ENCODE measurements at places on chromosomes 16 and 17. TPM values are rescaled to one million over a fixed set of nuclear protein-coding genes. Genes with fewer than 3 reads are reported as not detected.

DNA sequence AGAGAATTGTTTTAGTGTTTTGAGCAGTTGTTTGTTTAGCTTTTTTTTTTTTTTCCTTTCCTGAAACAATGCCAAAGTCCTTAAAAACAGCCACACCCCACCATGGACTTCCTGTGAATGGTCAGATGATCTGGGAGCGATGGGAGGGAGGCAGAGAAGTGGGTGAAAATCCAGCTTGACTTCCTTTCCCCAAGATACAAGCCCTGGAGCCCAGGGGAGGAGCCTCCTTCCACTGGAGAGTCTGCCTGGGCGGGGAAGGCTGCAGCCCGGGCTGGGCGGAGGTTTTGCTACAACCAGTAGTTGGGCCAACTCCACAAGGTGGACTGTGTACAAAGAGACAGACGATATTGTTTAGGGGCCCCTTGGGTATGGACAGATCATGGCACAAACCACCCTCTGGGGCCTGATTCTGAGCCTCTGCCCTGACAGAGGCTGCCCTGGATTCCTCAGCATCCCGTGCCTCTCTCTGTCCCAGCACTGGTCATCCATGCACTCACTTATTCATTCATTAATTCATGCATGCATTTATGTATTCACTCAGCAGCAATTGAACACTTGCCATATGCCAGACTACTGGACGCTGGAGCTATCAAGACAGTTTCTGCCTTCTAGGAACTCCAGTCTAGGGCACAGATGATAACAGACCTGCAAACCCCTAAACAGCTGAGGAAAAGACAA, 29.8 kb downstream of the WSB1 start:
- DNase-seq = peak; percentile 27

HID1 gene
- under 0.01 TPM for total RNA-seq

DNA sequence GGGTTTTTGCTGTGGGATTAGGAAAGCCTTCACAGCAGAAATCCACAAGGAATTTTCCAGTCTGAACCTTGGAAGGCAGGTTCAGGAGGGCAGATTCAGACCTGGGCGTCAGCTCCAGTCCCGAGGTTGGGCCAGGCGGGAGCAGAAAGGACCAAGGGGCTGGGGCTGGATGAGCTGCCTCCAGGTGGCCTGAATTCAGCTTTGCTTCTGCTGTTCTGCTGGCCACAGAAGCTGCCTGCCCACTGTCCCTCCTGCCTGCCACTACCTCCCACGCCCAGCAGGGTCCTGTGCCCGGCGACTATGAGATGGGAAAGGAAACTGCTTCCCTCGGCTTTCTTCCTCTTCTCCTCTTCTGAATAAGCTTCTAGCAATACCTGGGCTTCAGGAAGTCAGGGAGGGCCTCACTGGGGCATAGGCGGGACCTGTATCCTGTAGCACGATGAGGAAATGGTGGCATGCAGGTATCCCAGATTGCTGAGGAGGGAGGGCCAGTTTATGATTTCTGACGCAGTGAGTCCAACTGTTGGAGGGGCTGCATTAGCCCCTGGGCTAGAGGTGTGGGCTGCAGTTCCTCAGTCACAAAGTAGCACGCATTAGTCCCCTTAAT, 18.4 kb downstream of the TBX4 start:
- no peak for DNase-seq

GRCh38 chr17:17190188-17190587, 15.9 kb downstream of the PLD6 start:
- no peak for DNase-seq

HOXB8 gene
- 0.51 TPM for total RNA-seq

- DNase-seq = no peak
Observed at GRCh38 chr17:76138896-76139752, 1.9 kb downstream of the FOXJ1 start.

DNA sequence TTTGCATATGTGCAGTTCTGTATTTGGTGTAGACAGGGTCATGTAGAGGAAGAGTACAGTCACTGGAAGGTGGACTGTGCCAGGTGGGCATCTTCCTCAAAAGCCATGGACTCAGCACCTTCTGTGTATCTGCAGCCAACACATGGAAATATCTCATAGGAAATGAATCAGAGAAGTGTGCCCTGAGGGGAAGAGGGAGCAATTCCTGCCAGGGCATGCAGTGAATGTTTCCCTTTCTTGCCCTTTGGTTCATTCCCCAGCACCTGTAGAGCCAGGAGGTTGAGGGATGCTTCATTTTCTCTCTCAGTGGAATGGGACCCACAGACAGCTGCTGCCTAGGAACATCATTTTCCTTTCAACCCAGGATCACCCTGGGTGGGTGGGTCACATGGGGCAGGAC, 146.1 kb upstream of the HSBP1 start:
- no peak for DNase-seq

GRCh38 chr16:83066011-83066410, 439.2 kb downstream of the CDH13 start:
- no peak for DNase-seq

DNA sequence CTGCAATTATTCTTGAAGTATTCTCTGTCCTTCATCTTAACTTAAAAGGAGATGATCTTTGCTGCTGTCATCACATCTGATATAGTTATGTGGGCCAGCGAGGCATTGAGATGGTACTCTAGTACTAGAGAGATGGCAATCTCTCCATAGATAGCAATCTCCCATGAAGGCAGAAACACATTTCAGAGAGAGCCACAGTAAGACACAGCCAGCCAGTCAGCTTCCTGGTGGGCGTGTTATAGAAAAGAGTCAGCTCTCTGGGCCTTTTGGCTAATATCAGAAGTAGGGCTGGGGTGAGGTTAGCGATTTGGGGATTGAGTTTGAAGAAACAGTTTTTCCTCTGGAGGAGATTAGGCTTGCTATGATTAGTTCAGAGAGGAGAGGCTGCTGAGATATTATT, 22.6 kb upstream of the EFCAB13 start:
- no peak for DNase-seq

INCA1 gene
- total RNA-seq = 0.33 TPM

DNA sequence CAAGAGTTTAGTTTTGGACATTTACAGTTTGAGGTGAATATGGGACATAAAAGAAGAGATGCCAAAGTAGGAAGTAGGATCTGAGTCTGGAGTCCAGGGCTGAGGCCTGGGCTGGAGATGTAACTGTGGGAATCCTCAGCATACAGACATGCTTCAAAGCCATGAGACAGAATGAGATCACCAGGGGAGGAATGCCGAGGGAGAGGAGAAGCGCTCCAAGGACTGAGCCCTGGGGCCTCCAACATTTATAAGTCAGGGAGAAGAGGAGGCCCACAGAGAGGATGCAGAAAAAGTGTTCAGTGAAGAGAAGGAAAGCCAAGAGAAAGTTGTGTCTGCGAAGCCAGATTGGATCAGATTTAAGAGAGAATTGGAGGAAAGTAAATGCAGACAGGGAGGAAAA, 277.5 kb upstream of the MYOCD start:
- peak; percentile 52 for DNase-seq

SMIM5 gene
- total RNA-seq = under 0.01 TPM

GRCh38 chr17:57747221-57748017, 2.3 kb upstream of the CCDC182 start:
- DNase-seq = peak; percentile 80

- no peak for DNase-seq
Observed at GRCh38 chr16:10776280-10776679, 32.6 kb downstream of the NUBP1 start.

SPATA22 gene
- total RNA-seq = 0.17 TPM

- DNase-seq = peak; percentile 96
Observed at GRCh38 chr16:626787-627453, 3.9 kb upstream of the WFIKKN1 start.

GRCh38 chr16:4840984-4841383, 6.1 kb downstream of the GLYR1 start:
- no peak for DNase-seq

DNA sequence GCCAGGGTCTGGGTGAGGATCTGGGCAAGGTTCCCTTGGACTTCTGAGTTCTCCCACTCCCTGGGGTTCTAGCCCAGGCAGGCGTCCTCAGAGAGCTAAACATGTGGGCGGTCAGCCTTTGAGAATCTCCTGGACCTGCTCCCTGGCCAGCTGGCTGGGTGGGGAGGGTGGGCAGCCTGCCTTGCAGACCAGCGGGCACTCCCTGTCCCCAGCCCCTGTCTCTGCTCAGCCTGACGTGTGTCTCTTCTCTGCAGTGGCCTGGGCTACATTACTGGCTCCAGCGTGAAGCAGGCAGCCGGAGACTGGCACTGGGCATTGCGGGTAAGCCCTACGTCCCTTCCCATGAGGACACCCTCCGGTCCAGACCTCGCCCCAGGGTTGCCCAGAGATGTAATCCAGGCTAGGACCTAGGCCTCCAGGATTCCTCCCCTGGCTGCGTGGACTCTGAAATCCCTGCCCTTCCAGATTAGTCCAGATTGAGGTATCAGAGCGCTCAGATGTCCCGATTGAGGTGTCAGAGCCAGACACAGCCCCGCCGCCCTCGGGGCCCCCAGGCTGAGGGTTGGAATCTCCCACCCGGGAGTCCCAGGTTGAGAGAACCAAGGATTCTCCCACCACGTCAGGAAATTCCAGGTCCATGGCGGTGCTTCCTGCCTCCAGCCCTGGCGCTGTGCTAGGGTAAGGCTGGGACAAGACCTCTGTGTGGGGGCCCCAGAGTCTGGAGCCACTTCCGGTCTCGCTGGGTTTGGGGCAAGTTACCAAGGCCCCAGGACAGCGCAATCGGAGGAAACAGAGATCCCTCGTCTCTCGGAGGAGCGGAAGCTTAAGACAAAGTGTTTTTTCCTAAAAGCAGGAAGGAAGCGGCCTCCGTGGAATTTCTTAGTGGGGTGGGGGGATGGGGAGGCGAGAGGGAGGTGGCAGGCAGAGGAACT, 24.1 kb downstream of the MYBBP1A start:
- no peak for DNase-seq

DNA sequence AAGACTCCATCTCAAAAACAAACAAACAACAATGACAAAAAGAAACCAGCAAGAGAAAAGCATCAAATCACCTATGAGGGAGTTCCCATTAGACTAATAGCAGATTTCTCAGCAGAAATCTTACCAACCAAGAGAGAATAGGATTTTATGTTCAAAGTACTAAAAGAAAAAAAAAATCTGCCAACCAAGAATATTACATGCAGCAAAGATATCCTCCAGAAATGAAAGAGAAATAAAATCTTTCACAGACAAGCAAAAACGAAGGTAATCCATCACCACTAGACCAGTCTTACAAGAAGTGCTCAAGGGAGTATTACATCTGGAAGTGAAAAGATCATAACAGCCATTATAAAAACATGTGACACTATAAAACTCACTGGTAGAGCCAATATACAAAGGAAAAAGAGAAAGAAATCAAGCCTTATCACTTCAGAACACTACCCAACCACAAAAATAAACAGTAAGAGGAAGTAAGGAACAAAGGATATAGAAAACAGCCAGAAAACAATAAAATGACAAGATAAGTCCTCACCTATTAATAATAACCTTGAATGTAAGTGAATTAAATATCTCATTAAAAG, 66.3 kb downstream of the STX8 start:
- DNase-seq = no peak

KRT33A gene
- not detected for total RNA-seq

MYL4 gene
- total RNA-seq = not detected

DNA sequence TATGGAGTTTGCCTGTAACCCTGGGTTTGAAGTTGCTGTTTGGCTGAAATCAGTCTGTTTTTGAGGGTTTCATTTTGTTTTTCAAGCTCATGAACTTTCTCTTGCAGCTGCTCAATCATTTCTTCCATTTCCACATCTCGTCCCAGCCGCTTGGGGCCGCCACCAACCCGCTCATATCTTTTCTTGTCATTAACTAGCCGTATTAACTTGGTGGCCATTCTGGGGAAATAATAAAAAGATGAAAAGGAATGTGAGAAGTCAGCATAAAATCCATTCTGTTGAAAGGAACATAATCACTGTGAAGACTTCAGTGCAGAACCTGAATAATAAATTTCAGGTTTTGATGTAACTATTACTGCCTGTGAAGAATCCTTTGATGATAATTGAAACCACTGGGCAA, 11.5 kb downstream of the RPGRIP1L start:
- DNase-seq = no peak

- peak; percentile 71 for DNase-seq
Observed at GRCh38 chr16:9151597-9151996, 60.2 kb downstream of the HAPSTR1 start.

DNA sequence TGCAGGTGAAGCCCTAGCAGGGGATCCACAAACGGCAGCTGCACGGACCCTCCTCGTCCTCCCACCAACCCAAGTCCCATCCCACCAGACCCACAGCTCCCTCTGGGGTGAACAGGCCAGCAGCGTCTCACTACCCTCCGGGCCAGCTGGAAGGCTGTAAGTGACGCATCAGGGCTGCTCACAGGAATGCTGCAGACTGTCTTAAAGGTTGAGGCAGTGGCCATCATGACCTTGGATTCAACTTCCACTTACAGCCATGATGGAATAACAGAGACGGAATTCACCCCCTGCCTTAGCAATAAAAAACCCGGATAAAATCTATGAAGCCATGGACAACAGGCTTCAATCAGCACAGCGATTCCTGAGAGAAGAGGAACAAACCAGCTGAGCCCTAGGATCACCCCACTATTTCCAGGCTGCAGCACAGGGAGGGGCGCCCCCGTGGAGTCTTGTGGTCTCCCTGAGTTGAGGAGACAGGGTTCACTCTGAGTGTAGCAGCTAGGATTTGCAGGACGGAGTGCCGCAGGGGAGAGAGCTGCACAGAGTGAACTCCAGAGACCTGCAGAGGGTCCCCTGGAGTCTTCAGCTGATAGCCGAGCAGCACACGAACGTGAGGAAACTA, 10.5 kb downstream of the FAM83G start:
- DNase-seq = peak; percentile 75

IL21R gene
- 7.4 TPM for total RNA-seq

DNA sequence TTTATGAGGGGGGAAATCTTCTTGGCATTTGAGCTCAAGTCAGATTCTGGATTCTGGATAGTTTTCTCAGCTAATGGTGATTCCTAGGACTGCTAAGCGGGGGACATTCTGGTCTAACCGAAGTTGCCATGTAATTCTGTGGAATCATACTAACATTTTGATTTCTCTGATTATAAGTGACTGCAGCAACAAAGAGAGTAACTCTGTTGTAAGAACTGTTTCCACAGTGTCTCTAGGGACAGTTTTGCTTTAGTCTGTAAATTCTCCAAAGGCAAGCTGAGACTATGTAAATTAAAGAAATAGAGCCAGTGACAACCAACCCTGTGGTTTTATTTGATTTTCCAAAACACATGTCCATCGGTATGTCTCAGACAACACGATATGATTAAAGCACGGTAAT, 286.2 kb downstream of the IRX3 start:
- no peak for DNase-seq

EVPLL gene
- not detected for total RNA-seq
